ENCODE measurements at places on chromosomes 3 and 15. TPM values are rescaled to one million over a fixed set of nuclear protein-coding genes. Genes with fewer than 3 reads are reported as not detected.

The CLDN16 gene
- total RNA-seq: 1.0 TPM

The BFSP2 gene
- total RNA-seq: 0.69 TPM

The SCAANT1 gene
- total RNA-seq: not detected

DNA sequence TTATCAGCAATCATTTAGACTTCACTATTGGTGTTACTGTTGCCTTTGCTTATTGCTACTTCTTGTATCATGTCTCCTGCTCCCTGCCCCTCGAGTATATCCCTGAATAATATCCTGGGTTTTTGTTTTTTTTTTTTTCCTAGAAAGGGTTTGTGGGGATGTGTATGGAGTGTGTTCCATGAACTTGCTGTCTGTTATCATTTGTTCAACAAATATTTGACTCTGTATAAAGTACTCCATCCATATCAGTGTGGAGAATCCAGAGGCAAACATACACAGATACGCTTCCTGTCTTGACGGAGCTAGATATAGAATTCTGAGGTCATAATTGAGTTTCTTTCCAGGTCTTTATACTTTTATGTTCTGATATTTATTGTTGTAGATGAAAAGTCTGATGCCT lies 31.8 kb upstream of the GOLGA6L9 start:
- DNase-seq: no peak
- no peak overlapping the region for H3K4me3 ChIP-seq
- no peaks in the 10 kb centered on the region for H3K36me3 ChIP-seq
- no peak overlapping the region for H3K27ac ChIP-seq
- H3K27me3 ChIP-seq: no peaks in the 10 kb centered on the region

- no peak overlapping the region for H3K4me3 ChIP-seq
- H3K4me1 ChIP-seq: no peaks in the 10 kb centered on the region
- no peak for DNase-seq
- H3K36me3 ChIP-seq: no peaks in the 10 kb centered on the region
Measured at GRCh38 chr3:171688593-171688992, 121.7 kb downstream of the PLD1 start.

- H3K36me3 ChIP-seq: no peaks in the 10 kb centered on the region
- H3K27ac ChIP-seq: no peak overlapping the region
- DNase-seq: no peak
- H3K4me1 ChIP-seq: no peaks in the 10 kb centered on the region
Measured at GRCh38 chr15:35141743-35142471, 56.8 kb upstream of the NANOGP8 start.

GRCh38 chr3:127092776-127093175 lies 100.2 kb upstream of the PRR23E start:
- DNase-seq: peak; percentile 45
- no peaks in the 10 kb centered on the region for H3K4me1 ChIP-seq
- no peaks in the 10 kb centered on the region for H3K27me3 ChIP-seq
- no peak overlapping the region for H3K27ac ChIP-seq
- H3K36me3 ChIP-seq: no peaks in the 10 kb centered on the region

GRCh38 chr15:20344601-20345400 lies 196.8 kb downstream of the GOLGA6L6 start:
- H3K36me3 ChIP-seq: no peaks in the 10 kb centered on the region
- no peak overlapping the region for H3K4me3 ChIP-seq
- DNase-seq: peak; percentile 20
- H3K4me1 ChIP-seq: no peaks in the 10 kb centered on the region
- no peaks in the 10 kb centered on the region for H3K27me3 ChIP-seq
- no peak overlapping the region for H3K27ac ChIP-seq

DNA sequence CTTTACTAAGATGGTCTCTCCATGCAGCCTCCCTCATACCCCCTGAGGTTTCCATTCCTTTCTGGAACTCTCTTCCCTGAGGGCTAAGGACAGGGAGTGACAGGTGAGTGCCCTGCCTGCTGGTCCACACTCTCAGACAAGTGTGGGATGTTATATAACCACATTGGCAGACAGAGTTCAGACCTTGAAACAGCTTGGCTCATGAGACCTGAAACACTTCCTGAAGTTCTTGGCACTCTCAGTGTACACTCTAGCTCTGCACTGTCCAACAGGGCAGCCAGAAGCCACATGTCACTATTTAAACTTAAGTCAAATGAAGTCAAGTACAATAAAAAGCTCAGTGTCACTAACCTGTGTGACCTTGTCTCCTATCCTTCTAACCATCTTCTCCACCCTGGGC lies 188.5 kb downstream of the ZNF621 start:
- no peaks in the 10 kb centered on the region for H3K4me1 ChIP-seq
- H3K27me3 ChIP-seq: no peaks in the 10 kb centered on the region
- DNase-seq: no peak
- H3K27ac ChIP-seq: no peak overlapping the region
- no peak overlapping the region for H3K4me3 ChIP-seq
- no peaks in the 10 kb centered on the region for H3K36me3 ChIP-seq

Measured in upper lobe of left lung (tissue), 6 donors.